ENCODE measurements at places on chromosomes 5 and 9.

- no peak for DNase-seq
Measured at GRCh38 chr9:131258186-131258585, 18.1 kb downstream of the FAM78A start.

- DNase-seq: no peak
Measured at GRCh38 chr9:116350213-116350612, 196.6 kb downstream of the PAPPA start.

GRCh38 chr5:172235827-172236736 is 42.1 kb downstream of the EFCAB9 start:
- DNase-seq: no peak

DNA sequence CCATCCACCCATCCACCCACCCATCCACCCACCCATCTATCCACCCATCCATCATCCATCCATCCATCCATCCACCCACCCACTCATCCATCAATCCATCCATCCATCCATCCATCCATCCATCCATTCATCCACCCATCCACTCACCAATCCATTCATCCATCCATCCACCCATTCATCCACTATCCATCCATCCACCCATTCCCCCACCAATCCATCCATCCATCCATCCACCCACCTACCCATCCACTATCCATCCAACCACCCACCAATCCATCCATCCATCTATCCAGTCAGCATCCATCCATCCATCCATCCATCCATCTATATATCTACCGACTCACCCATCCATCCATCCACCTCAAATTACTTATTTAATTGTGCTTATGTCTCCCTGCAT is 36.9 kb upstream of the PHYKPL start:
- DNase-seq: no peak

- DNase-seq: no peak
Measured at GRCh38 chr9:94018628-94019027, 63.5 kb upstream of the BARX1 start.

Measured in stimulated activated CD8-positive, alpha-beta memory T cell treated with anti-CD3 and anti-CD28 coated beads, Interleukin-7, amount 100 ng/mL, for 48 hours (primary cell).